ENCODE measurements at places on chromosomes 7 and 10.
A peak's percentile ranks its signal among the peaks of the same experiment; 100 is the strongest.

DNA sequence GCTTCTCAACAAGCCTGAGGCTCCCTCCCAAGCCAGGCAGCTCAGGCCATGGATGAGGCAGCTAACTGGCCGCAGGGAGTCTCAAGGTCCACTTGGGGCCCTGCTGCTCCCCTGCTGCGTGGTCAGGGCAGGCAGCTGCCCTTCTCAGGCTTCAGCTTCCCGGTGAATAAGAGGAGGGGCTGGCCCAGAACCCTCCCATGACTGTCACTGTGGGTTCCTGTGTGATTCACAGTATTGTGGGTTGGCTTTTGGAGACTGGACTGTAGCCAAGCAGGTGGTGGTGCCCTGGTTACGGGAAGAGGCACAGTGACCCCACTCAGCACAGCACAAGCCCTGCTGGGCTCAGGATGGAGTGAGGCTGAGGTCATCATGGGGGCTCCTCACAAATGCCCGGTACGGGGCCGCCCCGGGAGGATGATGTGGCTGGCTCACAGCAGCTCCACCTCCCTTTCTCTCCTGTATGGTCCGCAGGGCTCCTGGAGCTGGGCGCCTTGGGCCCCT lies 189.8 kb downstream of the HECW1 start:
- peak; percentile 94 for DNase-seq

- DNase-seq: peak; percentile 9
Observed at GRCh38 chr7:36683695-36684357, 40.5 kb downstream of the AOAH start.

DNA sequence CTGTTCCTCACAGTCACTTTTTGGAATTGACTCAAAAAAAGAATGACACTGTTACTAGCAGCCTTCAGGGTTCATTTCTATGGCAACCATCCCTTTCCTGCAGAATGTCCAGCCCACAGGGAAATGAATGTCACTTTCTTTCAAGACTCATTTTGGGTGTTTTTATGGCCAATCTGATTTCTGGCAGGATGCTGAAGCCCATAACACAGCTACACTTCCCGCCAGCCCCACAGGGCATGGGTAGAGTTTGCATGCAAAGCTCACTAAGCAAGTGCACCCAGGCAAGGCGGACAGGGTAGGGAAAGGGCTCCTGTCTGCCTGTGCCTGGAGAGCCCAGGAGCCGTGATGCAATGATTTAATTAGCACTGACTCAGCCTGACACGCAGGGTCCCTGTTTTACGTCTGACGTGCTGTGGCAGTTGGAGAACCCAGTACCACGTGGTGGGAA lies 26.1 kb upstream of the GPAM start:
- no peak for DNase-seq

GRCh38 chr7:38451840-38452239 lies 178.4 kb upstream of the TARP start:
- peak; percentile 53 for DNase-seq
